SJCRH30 (cell line): ENCODE measurements at places on chromosomes 16 and 17.

DNA sequence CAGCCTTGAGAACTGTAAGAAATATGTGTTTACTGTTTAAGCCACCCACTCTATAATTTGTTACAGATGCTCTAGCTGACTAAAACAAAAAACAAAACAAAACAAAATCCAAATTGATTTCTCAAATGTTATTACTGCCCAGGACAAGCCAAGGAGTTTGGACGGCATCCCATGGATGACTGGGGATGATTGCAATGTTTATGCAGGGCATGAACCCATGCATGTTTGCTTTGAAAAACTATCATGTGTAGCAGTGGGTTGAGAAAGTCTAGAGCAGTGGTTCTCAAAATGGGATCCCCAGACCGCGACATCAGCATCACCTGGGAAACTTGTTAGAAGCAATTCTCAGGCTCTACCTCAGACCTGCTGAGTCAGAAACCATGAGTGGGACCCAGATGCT, 223.2 kb upstream of the PSMD7 start:
- no peak for DNase-seq
- H3K27ac ChIP-seq, result no peak overlapping the region
- no peaks in the 10 kb centered on the region for H3K36me3 ChIP-seq
- H3K27me3 ChIP-seq, result no peaks in the 10 kb centered on the region

DNA sequence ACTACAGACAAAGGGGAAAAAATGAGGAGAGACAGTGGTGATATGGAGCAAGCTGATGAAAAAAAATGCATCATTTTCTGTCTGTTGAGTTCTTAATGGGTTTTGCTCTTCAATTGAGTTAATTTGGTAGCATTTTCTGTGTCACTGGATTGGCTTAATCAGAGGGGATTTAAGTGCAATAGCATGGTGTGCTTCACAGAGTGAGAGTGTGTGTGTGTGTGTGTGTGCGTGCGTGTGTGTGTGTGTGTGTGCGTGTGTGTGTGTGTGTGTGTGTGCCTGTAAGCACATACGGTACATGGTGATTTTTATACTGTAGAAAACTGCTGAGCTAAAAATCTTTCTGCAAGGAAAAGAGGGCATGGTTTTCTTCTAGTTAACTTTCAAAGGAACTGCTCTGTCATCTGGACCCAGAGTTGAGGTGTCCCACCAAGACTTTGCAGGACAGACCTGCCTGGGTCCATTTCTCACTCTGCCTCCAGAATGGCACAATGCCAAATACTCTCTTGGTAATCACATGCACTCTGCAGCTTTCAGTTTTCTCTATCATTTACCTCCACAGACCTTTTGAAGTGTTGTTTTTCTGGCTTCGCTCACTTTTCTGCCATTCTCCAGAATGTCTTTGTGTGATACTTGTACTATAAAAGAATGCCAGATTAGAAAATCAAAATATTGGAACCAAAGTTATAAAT, 952.6 kb upstream of the SOX9 start:
- 0 out of 2 replicates have a peak, but pooled peaks cover 3% of the 10 kb centered on the region for H3K4me1 ChIP-seq
- no peaks in the 10 kb centered on the region for H3K36me3 ChIP-seq
- H3K4me3 ChIP-seq, result no peak overlapping the region
- no peak for DNase-seq
- peaks cover 11% of the 10 kb centered on the region for H3K27me3 ChIP-seq

GRCh38 chr16:35794896-35795295, 2335.5 kb downstream of the TP53TG3F start:
- no peaks in the 10 kb centered on the region for H3K36me3 ChIP-seq
- H3K4me1 ChIP-seq, result no peaks in the 10 kb centered on the region
- no peak overlapping the region for H3K4me3 ChIP-seq
- DNase-seq, result no peak

DNA sequence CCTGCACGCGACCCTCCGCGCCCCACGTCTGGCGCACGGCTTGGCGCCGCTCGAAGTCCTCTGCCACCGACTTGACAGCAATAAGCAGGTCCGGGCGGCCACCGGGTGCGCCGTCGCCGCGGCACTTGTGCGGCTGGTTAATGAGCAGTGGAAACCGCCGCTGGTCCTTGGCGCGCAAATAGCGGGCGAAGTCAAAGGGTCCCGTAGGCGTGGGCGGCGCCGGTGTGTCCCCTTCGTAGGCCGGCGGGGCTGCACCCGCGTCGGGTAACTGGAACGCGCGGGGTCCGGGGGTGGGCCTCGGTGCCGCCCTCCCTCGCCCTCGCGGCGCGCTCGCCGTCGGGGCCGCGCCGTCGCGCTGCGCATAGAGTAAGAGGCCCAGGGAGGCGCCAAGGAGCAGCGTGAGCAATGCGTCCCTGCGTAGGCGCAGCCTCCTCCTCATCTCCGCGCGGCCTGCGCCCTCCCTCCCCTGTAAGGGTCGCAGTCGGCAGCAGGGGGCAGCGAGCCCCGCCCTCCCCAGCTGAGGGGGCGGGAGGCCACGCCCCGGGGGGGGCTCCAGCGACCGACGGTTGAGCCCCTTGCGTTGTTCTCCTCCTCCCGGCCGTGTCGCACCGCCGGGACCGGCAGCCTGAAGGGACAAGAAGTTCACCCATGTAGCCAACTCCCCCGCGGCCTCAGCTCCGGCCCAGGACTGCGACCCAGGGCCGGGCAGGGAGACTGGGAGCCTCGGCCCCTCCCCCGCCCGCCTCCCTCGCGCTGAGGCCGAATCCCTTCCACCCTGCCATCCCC, 558 bp downstream of the B3GNT9 start:
- H3K4me3 ChIP-seq, result peak overlapping the region; percentile 67
- H3K36me3 ChIP-seq, result peaks cover 22% of the 10 kb centered on the region; the same call in 1 of the 2 replicates
- peak overlapping the region; percentile 71 for H3K27ac ChIP-seq
- peak; percentile 61 for DNase-seq
- H3K4me1 ChIP-seq, result peaks cover 6% of the 10 kb centered on the region; the same call in 1 of the 2 replicates

- H3K36me3 ChIP-seq, result no peaks in the 10 kb centered on the region
- no peak for DNase-seq
- H3K27me3 ChIP-seq, result no peaks in the 10 kb centered on the region
- no peaks in the 10 kb centered on the region for H3K4me1 ChIP-seq
These were observed 359.4 kb upstream of the KIF2B start for GRCh38 chr17:53463363-53463762.

- peaks cover 4% of the 10 kb centered on the region; the same call in 1 of the 2 replicates for H3K4me1 ChIP-seq
- H3K4me3 ChIP-seq, result peak overlapping the region; percentile 49
- peak; percentile 70 for DNase-seq
- peaks cover 10% of the 10 kb centered on the region; the same call in 1 of the 2 replicates for H3K27me3 ChIP-seq
- no peaks in the 10 kb centered on the region for H3K36me3 ChIP-seq
These were observed 814 bp upstream of the RUNDC3A start for GRCh38 chr17:44307387-44308186.

DNA sequence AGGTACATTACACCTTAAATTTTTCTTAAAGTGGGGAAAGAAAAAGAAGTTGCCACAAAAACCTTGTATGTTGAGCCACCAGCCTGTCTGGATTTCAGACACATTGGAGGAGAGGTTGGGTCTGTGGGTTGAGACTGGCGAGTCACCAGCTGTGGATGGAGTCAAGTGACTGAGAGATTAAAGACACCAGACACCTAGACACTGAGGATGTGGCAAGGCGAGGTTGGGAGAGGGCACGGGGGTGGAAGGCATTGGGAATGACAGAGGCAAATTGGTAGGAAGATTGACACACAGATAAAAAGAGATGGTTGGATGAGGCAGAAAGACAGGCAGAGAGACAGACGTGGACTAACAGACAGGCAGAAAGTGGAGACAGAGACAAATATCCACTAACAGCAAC, 49.6 kb downstream of the KCNJ12 start:
- H3K4me3 ChIP-seq, result no peak overlapping the region
- H3K27ac ChIP-seq, result no peak overlapping the region
- H3K27me3 ChIP-seq, result peaks cover 8% of the 10 kb centered on the region
- 0 out of 2 replicates have a peak, but pooled peaks cover 2% of the 10 kb centered on the region for H3K4me1 ChIP-seq

DNA sequence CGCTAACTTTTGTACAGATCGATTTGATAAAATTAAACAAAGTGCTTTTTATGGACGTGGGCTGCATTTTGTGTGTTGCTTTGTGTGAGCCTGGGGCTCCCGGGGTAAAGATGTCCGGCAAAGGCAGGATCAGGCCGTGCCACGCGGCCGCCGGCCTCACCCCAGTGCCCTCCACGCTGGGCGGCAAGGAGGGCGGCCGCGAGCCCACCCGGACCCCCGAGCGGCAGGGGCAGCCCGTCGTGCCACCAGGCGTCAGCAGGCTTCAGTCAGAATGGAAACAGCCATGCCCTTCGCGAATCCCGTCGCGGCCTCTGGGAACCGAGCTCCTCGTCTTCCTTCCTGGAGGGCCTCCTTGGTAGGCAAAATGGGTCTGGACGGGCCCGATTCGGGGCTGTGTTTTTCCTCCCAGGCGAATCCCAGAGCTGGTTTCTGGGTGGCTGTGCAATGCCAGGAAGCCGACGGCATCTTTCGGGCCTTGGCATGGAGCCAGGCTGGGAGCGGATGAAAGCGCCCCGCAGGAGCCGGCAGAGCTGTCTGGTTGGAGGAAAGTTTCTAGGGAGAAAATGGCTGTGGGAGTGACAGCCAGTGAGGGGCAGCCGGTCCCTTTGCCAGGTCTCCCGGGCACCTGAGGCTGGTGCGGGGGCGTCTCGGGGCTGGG, 5.5 kb downstream of the SOX8 start:
- no peak overlapping the region for H3K27ac ChIP-seq
- peaks cover 41% of the 10 kb centered on the region for H3K36me3 ChIP-seq
- no peak overlapping the region for H3K4me3 ChIP-seq
- peak; percentile 6 for DNase-seq

DNA sequence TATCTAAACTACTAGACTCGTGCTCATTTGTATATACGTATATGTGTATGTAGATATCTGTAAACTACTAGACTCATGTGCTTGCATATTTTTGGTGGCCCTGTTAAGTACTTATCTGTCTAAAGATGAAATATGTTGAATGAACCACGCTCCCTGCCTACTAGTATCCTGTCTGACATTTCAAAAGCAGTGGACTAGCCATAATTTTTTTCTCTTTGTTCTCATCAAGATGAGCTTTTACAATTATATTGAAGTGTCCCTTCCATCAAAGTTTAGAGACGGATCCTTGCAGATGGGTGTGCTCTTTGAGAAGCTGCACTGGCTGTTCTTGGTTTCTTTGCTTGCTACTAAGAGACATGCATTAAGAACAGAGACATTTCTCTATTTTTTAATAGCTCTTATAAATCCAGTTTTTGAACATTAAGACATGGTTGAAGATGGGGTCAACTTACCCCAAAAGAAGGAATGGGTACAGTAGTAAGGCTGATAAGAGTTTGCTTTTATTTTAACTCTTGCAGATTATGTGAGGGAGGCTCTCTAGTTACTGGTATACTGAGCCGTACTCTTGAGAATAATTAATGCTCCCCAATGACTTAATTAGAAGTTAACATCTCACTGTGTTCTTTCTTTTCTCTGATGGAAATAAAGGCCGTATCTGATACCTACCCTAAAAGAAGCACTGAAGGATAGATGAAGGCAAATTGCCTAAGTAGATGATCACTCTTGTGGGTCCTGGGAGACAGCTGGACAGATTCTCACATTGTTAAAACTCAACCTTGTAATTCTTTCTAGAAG, 3.4 kb downstream of the CNTNAP4 start:
- H3K27me3 ChIP-seq, result no peaks in the 10 kb centered on the region
- no peak overlapping the region for H3K4me3 ChIP-seq
- no peak for DNase-seq

DNA sequence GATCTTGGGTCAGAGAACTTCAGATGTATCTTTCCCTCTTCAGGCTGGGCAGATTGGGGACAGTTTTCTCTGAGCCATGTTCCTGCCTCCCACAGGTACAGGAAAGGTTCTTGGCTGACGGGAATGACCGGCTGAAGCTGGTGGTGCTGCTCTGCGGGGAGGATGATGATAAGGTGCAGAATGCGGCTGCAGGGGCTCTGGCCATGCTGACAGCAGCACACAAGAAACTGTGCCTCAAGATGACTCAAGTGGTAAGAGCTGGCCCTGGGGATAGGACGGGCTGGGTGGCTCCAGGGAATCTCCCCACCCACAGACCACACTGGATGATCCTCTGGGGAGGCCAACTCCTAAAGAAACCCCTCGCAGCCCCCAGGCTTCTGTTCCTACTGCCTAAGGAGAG, 10.9 kb downstream of the SLC35G3 start:
- H3K27me3 ChIP-seq, result peaks cover 4% of the 10 kb centered on the region; the same call in 1 of the 2 replicates
- H3K27ac ChIP-seq, result no peak overlapping the region
- H3K36me3 ChIP-seq, result no peaks in the 10 kb centered on the region
- H3K4me1 ChIP-seq, result no peaks in the 10 kb centered on the region
- H3K4me3 ChIP-seq, result no peak overlapping the region

GRCh38 chr16:86671486-86672178, 93.3 kb downstream of the FOXL1 start:
- H3K4me3 ChIP-seq, result no peak overlapping the region
- DNase-seq, result no peak
- H3K36me3 ChIP-seq, result no peaks in the 10 kb centered on the region

DNA sequence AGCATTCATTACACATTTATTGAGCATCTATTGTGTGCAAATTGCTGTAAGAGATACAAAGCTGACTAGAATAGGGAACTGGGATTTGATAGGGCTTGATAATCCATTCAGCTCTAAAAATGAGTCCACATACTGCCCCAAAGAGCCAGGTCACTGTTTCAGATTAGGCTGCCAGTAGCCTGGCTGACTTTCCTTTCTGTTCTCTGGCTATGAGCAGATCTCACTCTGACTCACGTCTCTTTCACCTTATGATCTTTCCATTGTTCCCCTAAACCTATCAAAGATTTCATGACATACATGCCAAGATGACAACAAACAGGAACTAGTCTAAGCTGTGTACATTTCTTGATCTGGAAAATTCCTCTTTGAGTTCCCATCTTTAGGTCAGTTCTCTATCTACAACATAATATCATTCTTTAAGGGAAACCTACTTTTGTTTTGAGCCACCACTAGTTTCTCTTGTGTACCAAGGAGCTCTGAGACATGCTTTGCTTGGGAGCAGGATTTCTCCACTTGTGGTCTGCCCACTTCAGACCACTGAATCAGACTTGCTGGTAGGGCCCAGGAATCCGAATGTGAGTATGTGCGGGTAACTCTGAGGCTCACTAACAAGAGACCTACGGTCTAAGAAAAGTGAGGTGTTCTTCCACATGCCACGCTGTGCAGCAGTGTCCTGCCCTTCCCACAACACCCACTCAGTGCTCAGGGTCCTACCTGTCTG, 40.9 kb upstream of the ICAM2 start:
- no peak overlapping the region for H3K4me3 ChIP-seq
- no peaks in the 10 kb centered on the region for H3K27me3 ChIP-seq
- no peak overlapping the region for H3K27ac ChIP-seq
- H3K36me3 ChIP-seq, result no peaks in the 10 kb centered on the region
- DNase-seq, result no peak
